ENCODE measurements at places on chromosomes 6 and 20.

GRCh38 chr20:44449864-44450263, 25.8 kb upstream of the TTPAL start:
- DNase-seq = no peak

DNA sequence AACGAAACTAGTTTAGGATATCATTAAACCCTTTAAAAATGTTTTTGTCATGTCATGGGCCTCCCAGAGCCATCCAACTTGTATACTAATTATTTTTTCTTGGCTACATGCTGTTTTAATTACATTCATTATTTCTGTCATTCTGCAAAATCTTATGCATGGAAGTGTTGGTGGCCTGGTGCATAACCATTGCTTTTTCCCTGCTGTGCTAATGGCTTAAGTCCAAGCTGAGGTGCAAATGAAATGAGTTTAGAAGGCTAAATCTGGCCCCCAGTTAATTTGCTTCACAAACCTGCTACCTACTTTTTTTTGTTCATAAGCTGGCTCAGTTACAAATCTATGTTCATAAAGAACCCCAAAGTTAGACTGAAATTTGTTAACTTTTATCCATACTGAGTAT, 1249.9 kb downstream of the EPHA7 start:
- DNase-seq = no peak

DNA sequence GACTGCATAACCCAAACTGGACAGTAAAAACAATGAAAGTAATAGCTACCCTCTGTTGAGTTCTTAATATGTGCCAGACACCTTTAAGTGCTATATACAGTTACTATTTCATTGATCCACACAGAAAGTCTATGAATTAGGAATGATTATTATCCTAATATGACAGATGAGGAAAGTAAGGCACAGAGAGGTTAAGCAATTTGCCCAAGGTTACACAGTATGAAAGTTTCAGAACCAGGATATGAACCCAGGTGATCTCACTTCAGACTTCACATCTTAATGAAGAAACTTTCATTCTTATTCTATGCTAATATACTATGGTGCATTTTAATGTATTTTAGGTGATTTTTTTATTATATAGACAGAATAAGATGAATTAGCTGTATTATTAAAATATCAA, 40.6 kb upstream of the RIPPLY2 start:
- no peak for DNase-seq

DNA sequence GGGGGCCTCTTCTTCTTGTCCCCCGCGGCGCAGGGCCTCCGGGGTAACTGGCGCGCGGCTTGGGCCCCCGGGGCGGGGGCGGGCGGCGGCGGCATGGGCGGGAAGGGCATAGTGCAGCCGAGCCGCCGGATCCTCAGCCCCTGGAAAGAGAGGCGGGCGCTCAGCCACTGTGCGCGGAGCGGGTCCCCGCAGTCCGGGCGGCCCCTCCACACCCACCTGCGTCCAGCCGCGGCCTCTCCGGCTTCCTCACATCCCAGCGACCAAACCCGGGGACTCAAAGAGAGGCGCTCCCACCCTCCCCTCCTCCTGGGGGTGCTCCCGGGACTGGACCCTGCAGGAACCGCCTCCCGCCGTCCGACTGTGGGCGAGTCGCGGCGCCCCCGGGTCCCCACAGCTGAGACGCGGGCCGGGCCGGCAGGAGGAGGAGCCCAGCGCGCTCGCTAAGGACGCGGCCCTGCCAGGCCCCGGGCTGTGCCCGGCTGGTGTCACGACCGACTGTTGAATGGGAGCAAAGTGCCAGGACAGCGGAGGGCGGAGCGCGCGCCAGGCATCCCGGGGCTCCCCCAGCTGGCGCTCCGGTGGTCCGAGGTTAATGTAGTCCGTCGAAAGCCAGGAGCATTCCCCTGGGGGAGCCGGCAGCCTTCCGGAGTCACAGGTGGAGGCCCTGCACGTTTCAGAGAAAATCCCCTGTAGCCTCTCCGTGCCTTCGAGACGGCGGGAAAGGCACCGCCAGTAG, at the start of gene PRR18:
TSS of gene PRR18 (minus strand) at position 360 of the 736 bp plus-strand sequence. CDS start at position 110, 250 bp downstream.
- DNase-seq = peak; percentile 34

DNA sequence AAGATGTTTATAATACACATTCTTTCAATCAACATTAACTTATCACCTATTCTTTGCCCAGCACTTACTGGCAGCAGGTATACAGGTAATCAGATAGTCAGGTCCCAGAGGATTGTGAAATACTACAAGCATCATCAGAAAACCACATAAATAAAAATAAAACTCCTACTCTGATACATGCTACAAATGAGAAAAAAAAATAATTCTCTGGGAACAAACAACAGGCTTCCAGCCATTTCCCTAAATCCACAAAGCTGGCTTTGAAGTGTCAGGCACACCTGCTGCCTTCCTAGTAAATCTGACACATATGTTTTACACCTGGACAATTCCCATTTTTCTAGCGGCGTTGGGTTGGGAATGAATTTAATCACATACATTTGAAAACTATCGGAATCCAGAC, 384.5 kb upstream of the CDH4 start:
- no peak for DNase-seq

DNA sequence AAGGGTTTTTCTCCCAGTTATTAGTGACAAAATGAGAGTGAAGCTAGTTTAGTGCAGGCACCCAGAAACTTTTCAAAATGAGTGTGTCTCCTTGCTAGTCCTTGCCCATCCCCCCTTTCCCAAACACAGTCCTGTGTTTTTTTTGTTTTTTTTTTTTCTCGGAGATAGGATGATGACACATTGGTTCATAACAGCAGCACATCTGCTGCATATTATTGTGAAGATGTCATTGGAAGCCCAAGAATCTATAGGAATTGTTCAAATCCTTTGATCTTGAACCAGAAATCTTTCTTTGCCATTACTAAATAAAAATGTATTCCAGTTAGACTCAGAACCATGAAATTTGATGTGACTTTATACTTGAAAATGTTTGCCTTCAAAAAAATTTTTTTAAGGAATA, 162.4 kb downstream of the FRK start:
- no peak for DNase-seq

DNA sequence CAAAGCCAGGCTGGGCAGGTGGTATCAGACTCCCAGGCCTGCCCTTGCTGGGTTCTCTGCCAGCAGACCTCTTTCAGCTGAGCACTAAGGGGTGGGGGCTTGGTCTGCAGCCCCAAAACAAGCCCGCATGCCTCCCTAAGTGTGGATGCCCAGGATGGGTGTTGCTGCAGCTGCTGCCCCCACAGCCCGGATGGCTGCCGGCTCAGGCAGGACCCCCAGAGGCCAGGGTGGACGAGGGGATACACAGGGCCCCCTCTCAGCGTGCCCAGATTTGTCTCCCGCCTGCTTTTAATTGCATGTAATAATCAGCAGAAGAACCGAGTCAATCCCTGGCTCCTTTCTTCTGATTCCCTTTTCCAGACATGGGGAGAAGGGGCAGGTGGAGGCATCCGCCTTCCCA, 60.8 kb downstream of the VEGFA start:
- no peak for DNase-seq

- no peak for DNase-seq
Observed at GRCh38 chr6:137746264-137746663, 120.8 kb upstream of the TNFAIP3 start.

DNA sequence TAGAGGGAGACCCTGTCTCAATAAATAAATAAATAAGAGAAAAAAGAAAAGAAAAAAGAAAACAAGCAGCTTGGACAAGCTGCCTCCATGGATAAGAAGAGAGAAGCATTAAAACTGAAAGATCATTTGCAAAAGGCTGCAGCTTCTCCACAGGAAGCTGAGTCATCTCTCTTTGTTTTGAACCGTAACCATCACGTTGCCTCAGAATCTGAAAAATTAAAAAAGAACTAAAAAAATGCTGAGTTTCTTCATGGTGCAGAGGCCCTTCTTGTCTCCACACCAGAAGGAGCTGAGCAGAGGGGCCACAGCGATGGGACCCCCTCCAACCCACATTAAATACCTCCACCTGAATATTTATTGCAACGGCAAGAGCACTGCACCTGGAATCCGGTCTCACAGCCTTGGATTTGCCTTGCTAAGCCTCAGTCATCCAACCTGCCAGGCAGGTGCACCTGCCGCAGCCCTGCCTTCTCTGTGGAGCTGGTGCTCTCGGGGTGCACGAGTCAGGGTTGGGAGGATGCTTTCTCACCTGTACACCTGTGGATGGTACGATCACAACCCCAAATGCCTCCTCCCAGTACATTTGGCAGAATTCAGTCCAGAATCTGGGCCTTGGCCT, 28.1 kb downstream of the TOX2 start:
- DNase-seq = peak; percentile 21

DNA sequence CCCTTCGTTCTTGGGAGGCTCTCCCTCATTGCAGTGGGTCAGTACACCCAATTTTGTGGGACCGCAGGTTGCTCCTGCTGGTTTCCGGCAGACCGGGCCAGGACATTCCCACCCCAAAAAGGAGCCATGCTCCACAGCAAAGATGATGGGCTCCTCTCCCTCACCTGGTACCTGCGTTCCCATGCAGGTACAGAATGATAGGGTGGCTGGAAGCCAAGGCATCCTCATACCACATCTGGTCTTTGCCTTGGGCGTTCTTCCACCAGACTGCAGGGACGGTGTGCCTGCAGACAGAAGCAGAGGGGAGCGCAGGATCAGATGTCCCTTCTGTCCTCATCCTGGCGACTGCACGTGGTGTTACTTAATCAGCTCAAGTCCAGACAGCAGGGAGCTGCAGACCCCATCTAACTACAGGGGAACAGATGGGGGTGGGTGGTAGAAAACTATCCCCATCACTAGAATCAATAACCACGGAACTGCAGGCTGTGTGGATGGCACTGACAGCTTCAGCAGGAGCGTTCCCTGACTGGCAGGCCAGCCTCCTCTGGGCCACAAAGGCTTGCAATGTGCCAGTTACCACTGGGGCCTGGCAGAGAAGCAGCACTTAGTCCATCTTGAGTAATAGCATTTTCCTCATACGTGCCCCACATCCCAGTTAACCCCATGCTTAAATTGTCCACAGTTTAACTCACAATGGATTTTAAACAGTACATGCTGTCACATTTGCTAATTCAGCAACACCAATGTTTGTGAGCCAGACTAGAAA, 70.4 kb downstream of the ABHD12 start:
- DNase-seq = no peak

DNA sequence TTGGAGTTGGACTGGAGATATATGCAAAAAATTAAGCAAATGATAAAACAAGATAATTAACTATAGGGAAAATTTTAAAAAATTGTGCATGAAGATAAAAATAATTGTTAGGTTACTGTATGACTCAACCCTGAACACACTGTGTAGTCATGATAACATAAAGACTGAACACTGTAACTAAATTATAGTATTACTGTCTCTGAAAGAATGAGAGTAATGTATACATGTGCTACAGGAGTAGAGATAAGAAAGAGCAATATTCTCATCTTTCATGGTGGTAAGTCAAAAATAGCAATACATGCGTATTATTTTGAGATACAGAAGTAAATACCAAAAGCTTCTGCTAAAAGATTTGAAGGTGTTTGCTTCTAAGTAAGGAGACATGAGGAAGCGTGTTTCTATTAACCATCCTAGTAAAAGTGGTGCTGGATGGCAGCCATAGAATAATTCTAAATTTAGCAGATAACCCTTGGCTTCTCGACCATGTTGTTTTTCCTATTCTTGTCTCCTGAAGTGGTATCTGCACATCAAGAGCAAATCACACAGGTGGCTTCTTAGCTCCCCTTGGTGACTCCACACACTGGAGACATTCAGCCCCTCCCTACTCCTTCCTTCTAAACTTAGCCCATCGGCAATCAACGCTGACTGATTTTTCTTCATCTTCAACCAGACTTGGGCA, 390.6 kb upstream of the PLCB4 start:
- no peak for DNase-seq

DNA sequence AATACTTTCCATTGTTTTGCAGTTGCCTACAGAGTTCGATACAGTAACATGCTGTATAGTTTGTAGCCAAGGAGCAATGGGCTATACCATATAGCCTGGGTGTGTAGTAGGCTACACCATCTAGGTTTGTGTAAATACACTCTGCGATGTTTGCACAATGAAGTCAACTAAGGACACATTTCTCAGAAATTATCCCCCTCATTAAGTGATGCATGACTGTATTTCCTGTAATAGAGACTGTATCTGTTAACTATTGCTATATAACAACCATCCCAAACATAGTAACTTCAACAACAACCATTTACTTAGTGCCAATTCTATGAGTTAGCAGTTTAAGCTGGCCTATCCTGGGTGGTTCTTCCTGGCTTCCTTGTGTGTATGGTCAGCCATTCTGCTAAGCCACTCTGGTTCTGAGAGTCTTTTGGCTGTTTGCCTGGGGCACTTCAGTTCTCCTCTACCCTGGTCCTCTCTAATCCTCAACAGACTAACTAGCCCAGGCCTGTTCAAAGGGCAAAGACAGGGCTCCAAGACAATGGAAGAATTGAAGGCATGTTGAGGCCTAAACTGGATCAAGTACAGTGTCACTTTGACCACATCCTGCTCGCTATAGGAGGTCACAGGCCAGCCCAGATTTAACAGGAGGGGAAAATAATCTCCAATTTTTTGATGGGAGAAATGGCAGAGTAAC, 124.0 kb downstream of the PLCB1 start:
- no peak for DNase-seq

DNA sequence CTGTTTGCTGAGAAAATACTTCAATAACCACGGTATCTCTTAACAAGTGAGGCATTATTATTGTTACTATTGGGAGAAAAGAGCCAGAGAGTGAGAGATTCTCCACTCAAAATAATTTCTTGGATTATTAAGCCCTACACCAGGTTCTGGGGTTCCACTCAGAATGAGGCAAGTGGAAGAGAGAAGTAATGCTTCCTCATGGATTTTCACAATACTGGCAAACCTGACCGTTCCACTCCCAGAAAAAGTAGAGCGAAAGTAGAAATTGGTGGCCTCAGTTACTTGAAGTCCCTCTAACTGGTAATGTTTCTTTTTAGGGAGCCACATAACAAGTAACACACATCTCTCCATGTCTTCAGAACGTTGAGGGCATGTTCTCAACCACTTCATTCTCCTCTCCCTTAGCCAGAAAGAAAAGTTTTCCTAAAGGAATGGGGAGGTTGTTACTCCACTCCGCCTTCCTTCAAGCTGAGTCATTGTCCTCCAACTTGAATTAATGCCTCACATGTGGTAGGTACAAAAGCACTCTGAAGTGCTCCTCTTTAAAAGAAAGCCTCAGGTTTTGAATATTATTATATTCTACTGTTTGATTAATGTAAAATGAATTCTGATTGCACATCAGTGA, 1.9 kb downstream of the BAG2 start:
- DNase-seq = no peak

GRCh38 chr6:29850011-29850553, 22.5 kb downstream of the HLA-G start:
- DNase-seq = no peak

DNA sequence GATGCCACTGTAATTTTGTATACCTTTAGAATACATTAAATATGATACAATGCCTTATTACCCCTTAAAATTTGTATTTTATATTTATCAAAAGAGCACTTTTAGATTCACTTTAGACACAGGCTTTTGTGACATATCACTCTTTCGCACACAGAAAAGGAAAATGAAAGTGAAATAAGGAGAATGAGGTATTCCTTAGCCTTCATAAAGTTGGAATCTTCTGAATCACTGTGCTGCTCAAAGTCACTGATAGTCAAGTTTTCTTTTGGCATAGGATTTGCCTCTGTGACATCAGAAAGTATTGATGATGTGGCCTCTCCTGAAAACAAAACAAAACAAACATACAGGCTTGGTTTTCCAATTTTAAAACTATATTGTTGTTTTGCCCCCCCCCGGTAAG, 1097.1 kb downstream of the KIF16B start:
- no peak for DNase-seq

Data from nucleus accumbens (tissue), 56 donors.